ENCODE measurements at places on chromosomes 2 and 18.

- no peak for DNase-seq
These were observed 33.8 kb upstream of the ACYP2 start for GRCh38 chr2:54081574-54081973.

- DNase-seq, result no peak
These were observed 1.0 kb downstream of the GAREM2 start for GRCh38 chr2:26173776-26174482.

GRCh38 chr2:110804915-110805314 lies 72.5 kb downstream of the ACOXL start:
- DNase-seq, result no peak

DNA sequence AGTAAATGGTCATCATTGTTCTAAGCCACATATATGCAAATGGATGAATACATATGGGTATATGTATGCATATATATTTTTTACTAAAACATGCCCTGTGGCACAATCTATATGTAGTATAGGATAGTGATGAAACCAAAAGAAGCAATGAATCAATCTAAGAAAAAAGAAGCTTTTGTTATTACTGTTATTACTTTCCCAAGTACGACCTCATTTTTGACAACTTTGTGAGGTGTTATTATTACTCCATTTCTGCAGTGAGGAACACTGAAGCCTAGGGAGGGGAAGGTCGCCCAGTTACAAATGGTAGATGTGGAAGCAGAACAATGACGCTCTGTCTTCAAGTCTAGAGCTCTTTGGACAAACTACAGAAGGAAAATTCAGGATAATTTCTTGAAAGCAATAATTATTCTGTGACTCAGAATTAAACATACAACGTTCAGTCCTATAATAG lies 38.3 kb downstream of the STAT4 start:
- no peak for DNase-seq

- peak; percentile 47 for DNase-seq
These were observed 344.0 kb downstream of the PIK3C3 start for GRCh38 chr18:42298759-42299675.

Data from HEK293T (cell line).